SHP77 treated with DMSO at 0.1 percent for 48 hours (cell line): ENCODE measurements at places on chromosomes 4 and X.

DNA sequence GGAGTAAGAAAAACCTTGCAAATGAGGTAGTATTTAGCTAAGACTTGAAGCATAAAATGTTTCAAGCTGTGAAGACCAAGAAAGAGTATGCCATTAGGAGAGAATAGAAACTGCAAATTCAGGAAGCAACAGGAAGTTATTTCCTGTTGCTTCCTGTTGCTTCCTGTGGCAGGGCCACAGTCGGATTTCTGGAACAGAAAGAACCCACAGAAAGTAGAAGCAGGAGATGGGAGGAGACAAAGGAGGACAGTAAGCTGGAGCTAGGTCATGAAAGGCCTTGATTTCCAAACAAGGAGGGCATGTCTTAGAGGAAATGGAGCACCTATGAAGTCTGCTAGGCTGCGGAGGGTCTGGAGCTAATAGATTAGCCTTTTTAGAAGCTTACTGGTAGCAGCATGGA, 17.2 kb downstream of the ASB11 start:
- DNase-seq = no peak

GRCh38 chr4:38489011-38489861, 174.8 kb upstream of the KLF3 start:
- no peak for DNase-seq

- DNase-seq = no peak
Observed at GRCh38 chr4:169540774-169541173, 71.6 kb downstream of the NEK1 start.

GRCh38 chr4:176499518-176499917, 179.8 kb downstream of the SPCS3 start:
- DNase-seq = no peak

GRCh38 chrX:40107291-40108161, 9.8 kb upstream of the BCOR start:
- peak; percentile 32 for DNase-seq

DNA sequence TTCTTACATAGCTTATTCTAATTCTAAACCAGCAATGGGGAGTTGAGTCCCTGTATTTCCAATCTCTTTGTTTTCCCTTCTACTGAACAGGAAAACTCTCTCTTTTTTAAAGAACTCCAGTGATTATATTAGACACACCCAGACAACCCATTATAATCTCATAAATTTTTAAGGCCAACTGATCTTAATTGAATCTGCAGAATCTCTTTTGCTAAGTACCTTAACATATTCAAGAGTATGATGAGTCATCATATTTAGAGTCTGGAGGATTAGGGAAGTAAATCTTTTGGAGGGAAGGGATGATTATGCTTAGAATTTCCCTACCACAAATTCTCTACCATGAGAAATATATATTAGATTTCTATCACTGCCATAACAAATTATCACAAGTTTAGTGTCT, 705.1 kb downstream of the CENPC start:
- DNase-seq = no peak

GRCh38 chr4:73245955-73246354, 12.6 kb downstream of the ANKRD17 start:
- DNase-seq = no peak

DNA sequence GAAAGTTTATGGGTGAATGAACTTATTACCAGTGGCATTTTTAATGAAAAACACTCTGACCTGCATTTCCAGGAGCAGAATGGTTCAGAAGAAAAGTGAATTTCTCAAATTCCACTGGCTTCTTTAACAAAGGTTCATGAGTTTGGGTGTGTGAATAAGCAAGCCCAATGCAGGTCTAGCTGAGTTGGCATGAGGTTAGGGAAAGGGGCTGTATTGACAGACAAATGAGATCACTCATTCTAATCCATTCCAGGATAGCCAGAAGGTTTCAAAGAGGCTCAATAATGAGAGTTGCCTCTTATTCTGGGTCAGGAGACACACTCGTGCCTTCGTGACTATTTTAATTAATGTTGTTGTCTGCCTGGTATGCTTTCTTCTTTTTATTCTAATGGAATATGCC, 43.7 kb upstream of the NPY2R start:
- no peak for DNase-seq

GRCh38 chr4:47391256-47391655, 72.2 kb downstream of the COMMD8 start:
- DNase-seq = no peak

GRCh38 chrX:22634751-22635150, 362.0 kb downstream of the CBLL2 start:
- DNase-seq = no peak

GRCh38 chrX:48996969-48997368, 5.1 kb downstream of the GRIPAP1 start:
- no peak for DNase-seq

- DNase-seq = no peak
Observed at GRCh38 chr4:156764145-156764544, 207.5 kb downstream of the PDGFC start.

DNA sequence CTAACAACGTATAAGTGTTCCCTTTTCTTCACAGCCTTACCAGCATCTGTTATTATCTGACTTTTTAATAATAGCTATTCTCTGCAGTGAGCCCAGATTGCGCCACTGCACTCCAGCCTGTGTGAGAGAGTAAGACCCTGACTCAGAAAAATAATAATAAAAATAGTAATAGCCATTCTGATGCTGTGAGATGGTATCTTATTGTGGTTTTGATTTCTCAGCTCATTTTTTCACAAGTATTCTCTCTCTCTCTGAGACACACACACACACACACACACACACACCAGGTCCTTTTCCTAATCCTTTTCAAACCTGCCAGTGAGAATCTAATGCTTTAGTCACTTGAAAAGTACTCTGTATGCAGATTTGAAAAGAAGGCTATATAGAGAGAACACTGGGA, 89.8 kb downstream of the CHIC2 start:
- no peak for DNase-seq

DNA sequence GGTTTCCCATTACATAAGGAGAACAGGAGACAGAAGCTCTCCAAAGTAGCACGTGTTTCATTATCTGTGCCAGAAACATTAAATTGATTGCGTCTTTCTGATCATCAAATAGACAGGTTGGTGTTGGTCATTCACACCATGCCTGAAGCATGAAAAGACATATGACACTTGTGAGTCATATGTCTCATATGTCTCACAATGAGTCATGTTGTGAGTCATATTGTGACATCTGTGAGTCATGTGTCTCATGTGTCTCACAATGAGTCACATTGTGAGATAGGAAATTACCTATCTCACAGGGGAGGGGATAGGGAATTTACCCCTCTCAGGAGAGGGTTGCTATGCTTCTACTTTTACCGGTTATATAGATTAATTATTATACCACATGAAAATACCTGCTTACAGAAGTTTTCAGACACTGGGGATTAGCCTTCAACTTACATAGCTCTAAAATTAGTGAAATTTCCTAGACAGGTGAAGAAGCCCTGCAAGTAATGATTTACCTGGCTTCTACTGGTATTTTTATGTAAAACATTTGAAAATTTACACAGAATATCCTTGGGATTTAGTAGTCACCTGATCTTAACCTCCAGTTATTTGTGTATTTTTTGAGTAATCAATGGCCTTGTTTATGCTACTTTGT, 80.8 kb downstream of the NPFFR2 start:
- DNase-seq = no peak

DNA sequence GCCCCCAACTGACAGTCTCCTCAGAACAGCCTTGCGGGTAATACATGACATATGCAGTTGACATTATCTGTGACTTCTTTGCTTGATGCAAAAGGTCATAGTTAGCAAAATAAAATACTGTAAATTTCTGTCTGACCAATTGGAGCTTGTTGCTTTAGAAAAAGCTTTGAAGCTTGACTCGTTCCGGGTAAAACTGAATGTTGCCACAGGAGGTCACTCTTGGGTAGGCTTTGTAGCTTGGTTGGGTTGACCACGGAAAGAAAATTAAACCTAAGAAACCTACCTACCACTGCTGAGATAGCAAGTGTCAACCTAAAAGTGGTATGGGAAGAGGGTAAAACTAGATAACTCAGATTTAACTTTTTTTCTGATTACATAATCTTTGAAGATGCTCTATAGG, 23.2 kb downstream of the PRPS2 start:
- no peak for DNase-seq

DNA sequence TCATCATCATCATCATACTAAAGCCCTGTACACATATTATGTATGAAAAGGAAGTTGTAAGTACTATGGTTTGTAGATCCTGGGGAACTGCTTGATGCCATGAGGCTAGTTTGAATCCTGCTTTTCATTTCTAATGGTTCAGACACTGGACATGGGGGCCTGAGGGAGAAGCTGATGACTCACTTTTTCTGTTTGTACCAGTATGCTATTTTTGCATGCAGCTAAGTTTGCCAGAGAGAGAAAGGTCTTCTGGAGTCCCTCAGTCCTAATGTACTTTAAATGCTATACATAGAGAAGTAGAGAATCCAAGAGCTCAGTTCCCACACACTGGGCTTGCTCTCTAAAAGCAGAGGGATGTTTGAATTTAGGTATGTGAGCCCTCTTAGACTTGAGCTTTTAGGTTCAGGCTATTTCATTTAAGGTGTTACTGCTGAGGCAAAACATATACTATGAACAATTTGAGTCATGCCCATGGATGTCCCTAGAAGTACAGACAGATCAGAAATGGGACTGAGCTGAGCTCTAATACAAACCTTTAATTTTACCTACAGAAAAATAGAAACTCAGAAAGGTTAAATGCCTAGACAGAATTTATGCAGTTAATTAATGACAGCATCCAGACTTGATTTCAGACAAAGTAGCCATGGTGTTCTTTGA, 17.6 kb upstream of the HS3ST1 start:
- no peak for DNase-seq

DNA sequence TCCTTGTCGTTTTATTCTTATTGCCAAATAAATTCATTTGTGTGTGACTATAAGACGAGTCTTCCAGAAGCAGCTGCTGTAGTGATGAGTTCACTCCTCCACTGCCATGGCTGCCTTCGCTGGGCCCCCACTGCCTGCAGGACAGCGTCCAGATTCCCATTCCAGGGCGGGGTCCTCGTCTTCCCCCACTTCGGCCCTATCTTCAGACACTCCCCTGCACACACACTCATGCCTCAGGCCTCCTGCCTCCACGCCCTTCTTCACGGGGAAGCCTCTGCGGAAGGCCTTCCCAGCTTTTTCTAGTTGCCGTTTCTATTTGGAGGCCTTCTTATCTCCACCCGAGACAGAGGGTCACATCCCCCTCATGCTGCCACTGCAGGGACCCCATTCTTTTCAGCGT, 80.4 kb downstream of the SHROOM2 start:
- DNase-seq = no peak

DNA sequence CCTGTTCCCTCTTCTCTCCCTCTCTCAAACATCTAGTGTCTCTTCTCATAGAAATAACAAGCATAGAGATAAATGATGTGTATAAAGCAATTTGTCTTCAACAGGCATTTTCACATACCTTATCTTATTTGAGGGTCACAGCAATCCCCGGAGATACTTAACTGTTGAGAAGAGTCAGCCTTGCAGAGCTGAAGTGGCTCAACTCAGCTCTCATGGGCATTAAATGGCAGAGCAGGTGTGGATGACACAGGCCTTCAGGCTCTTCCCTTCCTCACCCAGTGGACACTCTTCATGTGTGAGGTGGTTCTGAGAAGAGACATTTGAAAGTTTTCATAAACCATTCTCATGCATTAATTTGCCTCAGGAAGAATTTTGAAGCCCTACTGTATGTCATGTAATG, 134.2 kb downstream of the AFF2 start:
- no peak for DNase-seq

DNA sequence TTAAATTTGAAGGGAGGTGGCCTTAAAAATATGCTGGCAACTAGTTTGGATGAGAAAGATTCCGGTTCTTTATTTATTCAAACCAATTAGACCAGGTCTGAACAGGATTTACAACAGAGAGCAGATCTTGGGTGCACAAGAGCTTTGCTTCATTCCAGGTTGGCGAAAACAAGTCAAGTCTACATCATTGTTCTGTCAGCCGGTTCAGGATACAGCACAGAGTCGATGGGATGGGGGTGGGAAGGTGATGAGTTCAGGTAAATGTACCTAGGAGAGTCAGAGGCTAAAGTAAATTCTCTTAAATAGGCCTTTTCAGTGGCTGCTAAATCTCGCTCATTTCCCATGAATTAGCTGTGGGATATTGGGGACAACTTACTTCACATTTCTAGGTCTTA, 882 bp upstream of the STIM2 start:
- no peak for DNase-seq

- no peak for DNase-seq
Observed at GRCh38 chrX:153669174-153669890, 4.3 kb downstream of the PNCK start.

- DNase-seq = no peak
Observed at GRCh38 chrX:111353793-111354192, 58.2 kb downstream of the DCX start.

DNA sequence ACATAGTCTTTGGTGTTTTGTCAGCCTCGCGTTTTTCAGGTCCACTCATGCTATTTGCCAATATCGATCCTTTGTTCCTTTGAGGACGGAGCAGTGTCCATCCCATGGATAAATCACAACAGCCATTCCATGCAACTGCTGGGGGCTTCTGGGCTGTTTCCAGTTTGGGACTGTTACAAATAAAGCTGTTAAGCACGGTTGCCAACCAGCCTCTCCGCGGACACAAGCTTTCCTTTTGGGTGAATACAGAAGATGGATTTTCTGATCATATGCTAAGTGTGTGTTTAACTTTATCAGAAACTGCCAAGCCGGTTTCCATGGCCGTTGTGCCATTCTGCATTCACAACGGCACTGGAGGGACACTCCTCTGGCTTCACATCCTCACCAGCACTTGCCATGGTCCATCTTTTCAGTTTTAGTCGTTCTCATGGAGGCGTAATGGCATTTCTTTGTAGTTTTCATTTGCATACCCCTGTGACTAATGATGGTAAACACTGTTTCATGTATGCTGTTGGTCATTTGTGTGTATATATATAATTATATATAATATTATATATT, 67.8 kb downstream of the ABLIM2 start:
- no peak for DNase-seq

DNA sequence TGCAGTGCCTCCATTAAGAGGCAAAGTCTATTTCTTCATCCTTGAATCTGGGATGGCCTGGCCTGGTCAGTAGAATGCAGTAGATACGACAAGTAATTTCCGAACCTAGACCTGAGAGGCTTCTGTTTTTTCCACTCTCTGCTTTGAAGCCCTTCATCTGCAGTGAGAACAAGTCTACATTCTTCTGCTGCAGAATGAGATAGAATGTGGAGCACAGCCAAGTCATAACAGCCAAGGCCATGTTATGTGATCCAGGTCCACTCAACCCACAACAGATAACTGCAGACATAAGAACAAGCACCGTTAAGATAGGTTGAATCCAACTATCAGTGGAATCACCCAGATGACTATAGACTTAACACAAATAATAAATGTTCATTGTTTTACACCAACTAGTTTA, 1297.7 kb downstream of the C4orf33 start:
- no peak for DNase-seq
